GM12864 (cell line): ENCODE measurements at places on chromosomes 4 and X.
A peak's percentile ranks its signal among the peaks of the same experiment; 100 is the strongest.

DNA sequence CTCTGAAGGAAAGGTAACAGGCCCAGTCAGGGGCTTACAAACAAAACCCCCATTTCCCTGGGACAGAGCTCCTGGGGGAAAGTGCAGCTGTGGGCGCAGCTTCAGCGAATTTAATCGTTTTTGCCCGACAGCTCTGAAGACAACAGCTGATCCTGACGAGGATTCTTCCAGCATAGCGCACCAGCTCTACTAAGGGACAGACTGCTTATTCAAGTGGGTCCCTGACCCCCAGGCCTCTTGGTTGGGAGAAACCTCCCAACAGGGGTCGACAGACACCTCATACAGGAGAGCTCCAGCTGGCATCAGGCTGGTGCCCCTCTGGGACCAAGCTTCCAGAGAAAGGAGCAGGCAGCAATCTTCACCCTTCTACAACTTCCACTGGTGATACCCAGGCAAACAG lies 486.7 kb downstream of the PRR32 start:
- no peak for DNase-seq

DNA sequence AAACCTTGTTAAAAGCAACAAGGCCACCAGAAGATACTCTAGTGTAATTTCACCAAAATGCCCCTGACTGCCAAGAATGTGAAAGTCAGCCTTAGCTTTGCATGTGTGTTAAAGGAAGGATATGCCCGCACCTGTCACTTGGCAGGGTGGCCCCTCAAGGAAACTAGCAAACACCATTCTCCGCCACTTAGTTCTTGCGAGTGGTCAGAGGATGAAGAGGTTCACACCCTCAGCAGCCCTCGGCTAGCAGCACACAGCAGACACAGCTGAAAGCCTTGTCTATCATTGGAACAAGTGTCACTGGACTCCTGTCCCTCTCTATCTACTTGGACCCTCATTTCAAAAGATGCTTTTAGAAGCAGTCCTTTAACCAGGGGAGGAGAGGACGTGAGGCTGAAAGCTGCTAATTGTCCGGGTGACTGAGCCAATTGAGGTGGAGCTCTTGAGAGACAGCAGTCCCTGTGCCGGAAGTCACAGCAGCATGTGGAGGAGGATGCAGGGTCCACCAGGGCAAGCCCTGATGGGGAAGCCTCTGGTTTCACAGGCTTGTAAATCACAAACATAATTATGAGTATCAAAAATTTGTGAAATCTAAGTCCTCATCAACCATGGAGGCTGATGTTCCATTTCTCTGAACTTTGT lies 18.0 kb downstream of the HHIP start:
- no peak for DNase-seq

DNA sequence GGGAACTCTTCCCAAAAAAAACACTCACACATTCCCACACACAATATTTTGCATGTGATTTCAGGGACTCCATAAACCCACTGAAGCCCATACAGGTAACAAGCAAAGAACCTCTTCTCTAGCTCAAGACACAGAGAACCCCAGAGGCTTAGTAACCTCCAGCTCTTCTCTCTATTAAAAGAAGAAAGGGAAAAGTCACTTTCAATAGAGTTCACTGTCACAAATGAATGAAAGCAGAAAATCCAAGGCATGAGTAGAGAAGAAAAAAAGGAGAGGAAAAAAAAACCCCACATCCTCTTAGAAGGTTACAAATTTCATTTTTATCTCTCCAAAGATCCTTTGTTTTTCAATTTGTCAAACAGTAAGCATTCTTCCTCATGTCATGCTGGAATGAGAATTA lies 30.7 kb upstream of the DCLK2 start:
- DNase-seq = no peak

- no peak for DNase-seq
These were observed 723 bp downstream of the NKX6-1 start for GRCh38 chr4:84498203-84498934.

- no peak for DNase-seq
These were observed 3.0 kb upstream of the PDE6B start for GRCh38 chr4:622071-622995.

- DNase-seq = no peak
These were observed 1382.5 kb downstream of the C4orf33 start for GRCh38 chr4:130478406-130478805.

GRCh38 chr4:153297116-153297515 lies 47.4 kb upstream of the MND1 start:
- no peak for DNase-seq

- no peak for DNase-seq
These were observed 24.1 kb upstream of the OCIAD2 start for GRCh38 chr4:48930654-48931053.

DNA sequence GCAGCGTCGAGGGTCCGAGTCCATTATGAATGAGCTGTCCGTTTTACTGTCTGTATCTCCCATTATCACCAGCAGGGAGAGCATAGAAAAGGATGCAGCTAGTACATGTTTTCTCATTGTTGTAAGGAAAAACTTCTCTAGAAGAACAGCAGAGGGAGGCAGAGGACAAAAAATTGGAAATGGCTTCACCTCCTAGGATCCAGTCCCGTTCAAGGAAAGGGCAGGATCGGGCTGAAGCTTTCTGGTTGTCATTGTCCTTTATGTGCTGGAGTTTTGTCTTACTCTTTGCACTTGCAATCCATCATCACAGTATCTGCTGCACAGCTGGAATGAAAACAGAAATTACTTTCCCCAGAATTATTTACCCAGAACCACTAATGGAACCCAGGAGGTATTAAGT lies 14.7 kb downstream of the NDP start:
- DNase-seq = no peak

DNA sequence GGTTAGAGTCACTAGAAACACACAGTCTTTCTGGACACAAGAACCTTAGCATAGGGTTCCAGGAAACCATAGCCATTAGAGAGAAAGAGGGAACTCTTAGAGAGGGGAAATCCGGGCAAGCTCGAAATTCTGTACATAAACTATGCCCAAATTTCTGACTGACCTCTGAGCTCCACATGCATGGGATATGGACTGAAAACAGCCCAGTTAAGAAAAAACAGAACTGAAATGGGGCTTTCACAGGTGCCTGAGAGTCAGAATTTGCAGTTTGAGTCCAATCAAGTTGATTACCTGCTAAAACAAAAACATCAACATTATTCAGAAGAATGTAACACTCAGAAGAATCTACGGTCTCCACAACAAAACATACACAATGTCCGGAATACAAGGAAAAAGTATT lies 13.1 kb downstream of the DCHS2 start:
- DNase-seq = no peak

DNA sequence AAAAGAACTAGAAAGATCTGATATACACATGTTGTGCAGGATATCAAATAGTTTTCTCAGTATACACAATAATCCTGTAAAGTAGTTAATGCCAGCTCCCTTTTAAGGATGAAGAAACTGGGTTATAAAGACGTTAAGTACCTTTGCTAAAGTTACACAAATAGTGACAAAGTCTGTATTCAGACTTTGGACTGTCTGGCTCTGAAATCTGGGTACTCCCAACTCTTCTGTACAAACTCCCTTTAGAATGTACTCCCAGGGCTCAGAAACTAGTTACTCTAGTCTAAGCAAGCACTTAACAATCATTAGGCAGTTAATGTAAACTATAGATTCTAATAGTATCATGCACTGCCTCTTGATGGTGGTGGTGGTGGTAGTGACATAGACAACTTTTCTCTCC lies 7.2 kb downstream of the GPRASP3 start:
- no peak for DNase-seq

DNA sequence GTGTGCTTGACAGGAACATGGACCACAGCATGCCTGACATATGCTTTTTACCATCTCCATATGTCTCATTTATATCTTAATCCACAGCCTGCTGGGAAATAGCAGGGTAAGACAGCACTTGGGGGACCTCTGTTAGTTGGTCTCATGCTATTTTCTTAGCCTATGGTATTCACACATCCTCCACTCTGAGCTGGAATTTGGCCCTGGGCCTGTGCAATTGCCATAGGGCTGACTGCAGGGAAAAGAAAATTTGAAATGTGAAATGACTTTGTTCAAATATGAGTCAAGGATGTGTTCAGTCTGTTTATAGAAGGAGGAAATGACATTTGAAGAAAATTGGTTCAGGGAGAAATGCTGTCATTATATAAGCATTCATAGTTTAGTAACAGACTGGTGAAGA lies 9.6 kb upstream of the MAP7D3 start:
- no peak for DNase-seq

- DNase-seq = no peak
These were observed 28.7 kb downstream of the CLDN34 start for GRCh38 chrX:9995855-9996339.

GRCh38 chr4:31043382-31044062 lies 323.4 kb downstream of the PCDH7 start:
- DNase-seq = no peak

DNA sequence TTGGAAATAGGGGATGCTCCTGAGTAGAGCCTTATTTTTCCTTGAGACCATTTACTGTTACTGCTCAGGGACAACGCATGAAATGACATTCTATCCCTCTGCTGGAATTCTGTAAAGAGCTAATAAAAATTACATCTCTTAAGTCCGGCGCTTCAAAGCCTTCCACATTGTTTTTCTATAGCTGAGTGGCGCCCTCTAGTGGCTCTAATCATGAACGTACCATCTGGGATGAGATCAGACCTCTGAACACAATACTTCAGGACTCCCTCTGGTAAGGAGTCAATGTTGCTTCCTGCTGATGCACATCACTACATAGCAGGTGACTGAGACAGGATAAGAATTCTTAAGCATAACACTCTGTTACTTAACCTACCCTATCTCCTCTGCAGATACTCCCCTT lies 6.0 kb downstream of the HMGN5 start:
- no peak for DNase-seq

DNA sequence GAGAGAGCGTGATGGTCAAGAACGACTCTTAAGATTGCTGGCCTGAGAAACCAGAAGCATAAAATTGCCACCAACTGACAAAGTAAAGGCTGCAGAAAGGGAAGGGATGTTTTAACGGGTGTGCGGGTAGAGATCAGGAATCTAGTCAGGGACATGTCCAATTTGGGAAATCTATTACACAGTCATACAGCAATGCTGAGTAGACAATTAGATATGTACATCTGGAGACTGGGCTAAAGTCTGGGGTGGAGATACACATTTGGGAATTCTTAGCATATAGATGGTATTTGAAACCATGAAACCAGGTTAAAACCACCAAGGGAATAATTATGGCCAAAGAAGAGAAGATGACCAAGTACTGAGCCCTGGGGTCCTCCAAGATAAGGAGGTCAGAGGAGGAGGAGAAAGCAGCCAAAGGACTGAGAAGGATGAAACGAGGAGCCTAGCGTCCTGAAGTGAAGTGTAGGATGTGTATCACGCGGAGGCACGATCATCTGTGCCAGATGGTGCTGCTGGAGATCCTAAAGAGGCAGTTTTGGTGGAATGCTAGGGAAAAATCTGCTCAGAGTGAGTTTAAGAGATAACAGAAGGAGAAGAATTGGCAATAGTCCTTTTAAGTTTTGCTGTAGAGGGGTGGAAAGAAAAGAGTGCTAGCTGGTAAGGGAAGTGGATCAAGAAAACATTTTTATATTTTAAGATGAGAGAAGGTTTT lies 36.5 kb downstream of the SEC24D start:
- DNase-seq = no peak

- no peak for DNase-seq
These were observed 57.8 kb downstream of the KIAA0232 start for GRCh38 chr4:6840062-6840976.

GRCh38 chr4:161457906-161458305 lies 705.9 kb downstream of the FSTL5 start:
- no peak for DNase-seq

DNA sequence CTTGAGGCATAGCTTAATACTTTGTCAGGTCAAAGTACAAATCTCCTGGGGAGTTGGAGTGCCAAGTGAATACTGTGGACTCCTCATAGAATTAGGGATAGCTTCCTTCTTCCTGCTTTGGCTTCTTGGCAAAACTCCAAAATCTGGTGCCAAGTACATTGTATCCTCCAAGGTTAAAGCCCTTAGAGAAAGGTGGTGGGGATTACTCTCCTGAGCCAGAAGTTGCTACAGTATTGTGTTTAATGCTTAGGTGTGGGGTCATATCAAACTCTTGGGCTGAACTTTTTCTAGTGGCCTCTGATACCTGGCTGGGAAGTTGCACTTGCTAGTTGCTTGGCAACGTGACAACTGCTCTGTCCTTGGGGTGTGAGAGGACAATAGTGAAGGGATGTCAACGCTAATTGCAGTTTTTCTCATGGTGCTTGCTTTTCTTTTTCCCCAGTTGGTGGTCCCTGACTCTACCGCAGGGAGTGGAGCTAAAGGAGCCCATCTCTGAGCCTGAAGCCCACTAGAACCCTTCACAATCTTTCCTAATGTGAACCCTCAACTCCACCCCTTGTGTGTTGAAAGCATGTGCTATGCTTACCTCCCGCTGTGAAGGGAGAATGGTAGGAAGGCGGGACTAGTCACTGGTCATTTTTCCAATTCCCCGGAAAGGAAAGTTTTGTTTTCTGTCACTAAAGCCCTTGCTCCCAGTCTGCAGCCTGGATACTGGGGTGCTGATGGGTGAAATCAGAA lies 35.5 kb downstream of the DLG3 start:
- DNase-seq = no peak

GRCh38 chr4:75099321-75099720 lies 166.4 kb downstream of the PARM1 start:
- DNase-seq = peak; percentile 83

DNA sequence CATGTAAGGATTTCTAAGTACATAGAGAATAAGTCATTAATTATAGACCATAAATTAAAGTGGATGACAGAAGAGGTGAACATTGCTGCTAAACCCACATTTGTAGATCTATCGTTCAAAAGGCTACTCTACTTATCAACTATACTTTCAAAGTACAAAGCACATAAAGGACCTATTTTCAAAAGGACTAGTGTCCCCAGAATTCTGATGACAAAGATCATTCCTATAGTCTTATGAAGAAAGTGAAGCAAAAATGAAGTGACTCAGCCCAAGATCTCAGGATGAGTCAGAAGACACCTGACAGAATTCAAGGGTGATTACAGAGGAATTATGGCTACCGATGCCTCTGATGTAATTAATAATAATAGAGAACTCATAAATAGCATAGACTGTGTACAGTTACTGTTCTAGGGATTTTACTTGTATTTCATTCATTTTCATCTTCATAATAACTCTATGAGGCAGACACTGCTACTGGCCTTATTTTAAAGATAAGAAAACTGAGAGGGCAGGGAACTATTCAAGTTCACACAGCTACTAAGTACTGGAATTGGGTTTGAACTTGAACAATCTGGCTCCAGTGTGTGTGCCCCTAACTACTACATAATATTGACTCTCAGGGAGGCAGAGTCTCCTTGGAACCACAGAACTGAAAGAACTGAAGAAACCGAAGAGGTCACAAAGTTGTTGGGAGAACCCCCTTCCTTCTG lies 17.1 kb downstream of the USP46 start:
- peak; percentile 55 for DNase-seq

GRCh38 chr4:122845066-122845465 lies 18.4 kb downstream of the FGF2 start:
- no peak for DNase-seq

GRCh38 chr4:125303058-125303457 lies 11.7 kb upstream of the FAT4 start:
- no peak for DNase-seq

- no peak for DNase-seq
These were observed 40.4 kb downstream of the CPLX1 start for GRCh38 chr4:785332-786073.
